Hematopoietic multipotent progenitor cell treated with erythropoietin and hydrocortisone succinate and interleukin-3 and kit ligand, for 4 days (in vitro differentiated cells): ENCODE measurements at places on chromosomes 6 and 20.

- no peak for DNase-seq
These were observed 8.2 kb downstream of the C6orf62 start for GRCh38 chr6:24710519-24711303.

DNA sequence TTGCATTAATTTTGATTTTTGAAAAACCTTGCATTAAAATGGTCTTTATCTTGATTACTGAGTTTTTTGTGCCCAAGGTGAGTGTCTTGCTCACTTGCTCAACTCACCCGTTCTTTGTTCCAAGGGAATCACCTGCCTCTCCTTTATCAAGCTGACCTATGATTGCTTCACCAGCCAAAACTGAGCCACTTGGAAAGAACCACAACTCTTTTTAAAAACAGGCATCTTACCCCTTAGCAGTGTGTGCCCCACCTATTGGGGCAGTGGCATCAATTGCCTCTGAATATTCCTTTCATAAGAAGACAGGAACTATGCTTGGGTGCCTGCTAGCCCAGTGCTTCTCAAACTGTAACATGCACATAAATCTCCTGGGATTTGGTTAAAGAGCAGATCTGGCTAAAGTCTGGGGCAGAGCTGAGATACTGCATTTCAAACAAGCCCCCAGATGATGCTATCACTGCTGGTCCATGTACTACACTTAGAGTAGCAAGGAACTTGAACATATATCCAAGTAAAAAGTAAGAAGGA, 3.3 kb upstream of the STK38 start:
- DNase-seq: no peak

DNA sequence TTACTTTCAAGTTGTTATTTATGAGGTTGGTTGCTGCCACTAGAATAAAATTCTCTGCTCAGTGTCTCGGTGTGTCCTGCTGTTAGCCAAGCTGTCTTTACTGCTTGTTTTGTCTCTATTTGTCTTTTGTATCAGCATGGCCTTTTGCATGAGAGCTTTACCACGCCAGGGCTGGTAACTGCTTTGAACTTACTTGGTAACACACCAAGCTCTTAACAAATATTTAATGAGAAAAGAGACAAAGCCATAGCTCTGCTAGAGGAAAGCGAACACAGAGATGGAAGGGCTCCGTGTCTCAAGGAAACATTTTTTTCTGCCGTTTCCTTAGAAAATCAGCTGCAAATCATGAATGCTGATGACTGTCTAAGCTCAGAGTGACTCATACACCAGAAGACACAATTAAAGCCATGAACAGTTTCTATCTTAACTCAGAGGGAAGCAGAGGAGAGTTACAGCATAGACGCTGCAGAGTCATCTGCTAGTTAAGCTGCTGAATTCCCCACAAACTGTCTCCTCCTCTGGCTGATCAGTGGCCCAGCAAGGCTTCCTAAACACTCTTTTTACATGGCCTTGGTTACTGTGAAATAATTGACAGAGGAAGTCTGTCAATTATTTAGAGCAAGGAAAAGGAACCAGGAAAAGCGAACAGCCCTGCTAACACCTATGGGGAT, 44.8 kb downstream of the AGPAT4 start:
- peak; percentile 76 for DNase-seq

GRCh38 chr6:96058082-96058481, 42.3 kb downstream of the FUT9 start:
- DNase-seq: no peak

DNA sequence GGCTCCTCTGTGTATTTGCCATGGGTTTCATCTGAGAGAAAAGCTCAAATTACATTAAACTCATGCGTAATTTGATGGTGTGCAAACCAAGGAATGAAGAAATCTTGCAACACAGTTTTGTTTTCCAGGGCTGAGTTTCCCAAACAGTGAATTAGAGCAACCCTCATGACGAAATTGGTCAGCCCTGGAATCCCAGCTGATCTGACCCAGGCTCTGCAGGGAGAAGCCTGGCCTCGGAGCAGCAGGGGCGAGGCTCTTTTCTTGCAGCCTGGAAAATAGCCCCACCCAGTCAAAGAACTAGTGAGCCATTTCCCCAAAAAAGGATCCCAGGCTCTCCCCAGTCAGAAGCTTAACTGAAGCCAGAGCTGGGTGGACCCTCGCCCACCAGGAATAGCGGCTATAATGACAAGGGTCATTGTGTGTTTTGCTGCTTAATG, 107.3 kb upstream of the SNX9 start:
- DNase-seq: no peak

GRCh38 chr6:100335991-100336390, 128.7 kb downstream of the SIM1 start:
- DNase-seq: no peak

- DNase-seq: no peak
These were observed 76.6 kb upstream of the CST7 start for GRCh38 chr20:24872291-24873024.

DNA sequence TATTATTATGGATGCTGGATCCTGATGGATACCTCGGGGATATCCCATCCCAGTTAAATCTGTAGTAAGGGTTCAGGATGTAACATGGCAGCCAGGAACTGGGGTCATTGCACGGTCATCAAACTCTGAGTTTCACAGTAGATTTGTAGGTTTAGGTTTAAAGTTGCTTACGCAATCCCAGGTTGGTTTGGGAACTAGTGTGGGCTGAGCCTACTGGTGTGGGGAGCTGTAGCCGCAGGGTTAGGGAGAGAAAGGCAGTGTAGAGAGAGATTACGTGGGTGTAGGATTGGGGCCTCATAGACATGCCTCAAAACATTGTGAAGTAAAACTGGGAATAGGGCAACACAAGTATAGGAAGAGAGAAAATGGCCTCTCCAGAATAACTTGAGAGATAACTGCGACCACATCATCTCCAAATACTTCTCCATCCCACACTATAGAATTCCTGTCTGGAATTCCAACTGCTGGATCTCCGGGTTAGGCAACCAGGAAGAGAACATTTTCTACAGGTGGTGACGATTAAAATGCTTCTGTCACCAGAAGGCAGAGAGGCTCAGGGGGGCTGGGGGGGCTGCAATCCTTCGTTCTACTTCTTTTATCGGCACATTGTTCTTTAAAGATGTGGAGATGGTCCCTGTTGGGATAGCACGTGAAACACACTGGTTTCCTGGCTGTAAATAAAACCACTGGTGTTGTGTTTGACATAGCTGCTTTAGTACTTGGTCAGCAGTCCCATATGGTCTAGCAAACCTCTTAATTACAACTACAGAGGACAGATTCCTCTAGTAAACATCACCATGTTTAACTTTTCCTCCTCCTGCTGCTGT, 44.9 kb upstream of the TMEM170B start:
- no peak for DNase-seq

- peak; percentile 80 for DNase-seq
These were observed 24.0 kb downstream of the MTFR2 start for GRCh38 chr6:136226027-136226673.

- peak; percentile 91 for DNase-seq
These were observed 52.9 kb upstream of the MLN start for GRCh38 chr6:33856655-33857054.

DNA sequence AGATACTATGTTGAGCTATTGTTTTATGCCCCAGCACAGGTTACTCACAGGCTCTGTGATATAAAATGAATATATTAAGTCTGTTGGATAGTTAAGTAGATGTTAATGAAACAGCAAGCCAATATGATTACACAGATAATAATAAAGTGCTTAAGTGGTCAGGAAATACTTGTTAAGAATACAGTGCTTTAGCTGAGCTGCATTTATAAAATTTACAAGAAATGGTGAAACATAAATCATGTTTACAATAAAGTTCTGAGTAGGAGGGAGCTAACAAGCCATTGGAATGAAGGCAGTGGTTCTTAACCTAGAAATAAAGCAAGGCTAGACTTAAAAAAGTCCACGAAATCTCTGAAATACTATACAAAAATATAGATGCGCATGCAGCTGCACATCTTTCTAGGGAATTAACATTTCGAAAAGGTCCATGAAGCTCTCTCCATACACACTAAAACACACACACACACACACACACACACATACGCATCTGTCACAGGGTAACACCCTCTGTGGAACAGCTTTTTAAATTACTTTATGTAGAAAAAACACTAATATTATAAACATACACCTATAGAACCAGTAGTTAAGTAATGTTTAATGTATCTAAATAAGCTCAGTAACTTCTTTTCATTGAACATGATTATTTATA, 87.3 kb downstream of the COL9A1 start:
- DNase-seq: no peak

DNA sequence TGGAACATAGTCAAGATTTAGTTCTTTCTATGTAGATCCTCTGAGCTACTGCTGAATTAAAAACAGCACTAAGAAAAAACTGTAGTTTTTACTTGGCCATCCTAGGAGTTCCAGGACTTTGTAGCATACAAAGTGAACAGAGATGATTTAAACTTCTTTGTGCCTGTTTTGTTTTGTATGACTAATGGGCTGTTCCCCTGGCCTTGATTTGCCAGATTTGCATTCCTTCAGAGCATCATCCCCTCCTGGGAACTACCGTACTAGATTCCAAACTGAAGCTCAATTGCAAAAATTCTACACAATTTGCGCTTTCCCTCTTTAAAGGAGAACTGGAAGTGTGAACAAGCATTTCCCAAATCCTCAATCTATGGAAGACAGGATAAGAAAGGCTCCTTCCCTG, 23.1 kb downstream of the ACOT13 start:
- DNase-seq: no peak

GRCh38 chr20:47141941-47142773, 214.3 kb downstream of the ZMYND8 start:
- no peak for DNase-seq

DNA sequence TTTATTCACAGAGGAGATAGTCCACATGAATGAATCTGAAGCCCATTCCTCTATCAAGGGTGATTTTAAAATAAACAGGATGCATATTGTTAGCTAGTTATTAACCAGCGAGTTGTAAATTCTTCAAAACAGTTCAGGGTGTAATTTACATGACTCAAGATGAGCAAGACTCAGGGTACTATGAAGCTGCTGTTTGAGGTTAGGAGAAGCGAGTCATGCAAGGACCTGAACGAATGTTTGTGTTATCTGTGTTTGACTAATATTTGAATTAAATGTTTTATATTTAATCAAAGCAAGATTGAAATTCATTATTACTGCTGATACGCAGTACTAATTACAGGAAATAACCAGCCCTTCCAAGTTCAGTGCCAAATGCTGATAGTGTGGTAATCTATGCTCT, 191.1 kb downstream of the SAMD5 start:
- no peak for DNase-seq

- no peak for DNase-seq
These were observed 19.1 kb downstream of the VSTM2L start for GRCh38 chr20:37922016-37922415.

DNA sequence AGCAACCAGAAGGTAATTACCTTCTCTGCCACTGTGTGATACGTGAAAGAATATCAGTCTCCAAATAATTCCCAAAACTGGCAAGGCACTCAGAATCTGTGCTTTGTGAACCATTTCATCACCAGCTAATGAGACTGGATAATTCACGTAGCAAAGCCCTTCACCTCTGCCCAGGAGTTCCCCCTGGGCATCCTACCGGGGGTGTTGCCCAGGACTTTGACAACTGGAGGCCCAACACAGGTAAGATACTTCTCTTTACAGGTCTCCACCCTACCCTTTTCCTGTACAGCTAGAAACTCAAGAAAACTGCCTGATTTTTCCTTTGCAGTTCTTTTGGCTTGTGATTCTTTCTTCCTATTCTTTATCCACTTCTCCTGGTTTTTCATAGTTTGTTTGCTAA, 2.7 kb upstream of the CD24 start:
- no peak for DNase-seq
